ENCODE measurements at places on chromosomes 16 and 17. TPM values are rescaled to one million over a fixed set of nuclear protein-coding genes. Genes with fewer than 3 reads are reported as not detected.

The CDRT15L2 gene
- total RNA-seq = not detected

The SLC16A6 gene
- 0.34 TPM for total RNA-seq

The HAS3 gene
- 1.7 TPM for total RNA-seq

The TMC6 gene
- total RNA-seq = 61.7 TPM

The SEPTIN1 gene
- total RNA-seq = 0.48 TPM

The EXOC3L1 gene
- 0.62 TPM for total RNA-seq

The SLC13A5 gene
- total RNA-seq = 13.2 TPM

- H3K27ac ChIP-seq = no peak overlapping the region
- peaks cover 20% of the 10 kb centered on the region for H3K4me1 ChIP-seq
- no peak for DNase-seq
- H3K27me3 ChIP-seq = no peaks in the 10 kb centered on the region
- H3K36me3 ChIP-seq = peaks cover 3% of the 10 kb centered on the region
Observed at GRCh38 chr17:78678222-78678557, 101.0 kb upstream of the DNAH17 start.

GRCh38 chr17:40034426-40035161 is 19.4 kb downstream of the CSF3 start:
- H3K4me3 ChIP-seq = no peak overlapping the region
- no peak overlapping the region for H3K27ac ChIP-seq
- peaks cover 15% of the 10 kb centered on the region for H3K4me1 ChIP-seq
- no peak for DNase-seq
- H3K27me3 ChIP-seq = no peaks in the 10 kb centered on the region

DNA sequence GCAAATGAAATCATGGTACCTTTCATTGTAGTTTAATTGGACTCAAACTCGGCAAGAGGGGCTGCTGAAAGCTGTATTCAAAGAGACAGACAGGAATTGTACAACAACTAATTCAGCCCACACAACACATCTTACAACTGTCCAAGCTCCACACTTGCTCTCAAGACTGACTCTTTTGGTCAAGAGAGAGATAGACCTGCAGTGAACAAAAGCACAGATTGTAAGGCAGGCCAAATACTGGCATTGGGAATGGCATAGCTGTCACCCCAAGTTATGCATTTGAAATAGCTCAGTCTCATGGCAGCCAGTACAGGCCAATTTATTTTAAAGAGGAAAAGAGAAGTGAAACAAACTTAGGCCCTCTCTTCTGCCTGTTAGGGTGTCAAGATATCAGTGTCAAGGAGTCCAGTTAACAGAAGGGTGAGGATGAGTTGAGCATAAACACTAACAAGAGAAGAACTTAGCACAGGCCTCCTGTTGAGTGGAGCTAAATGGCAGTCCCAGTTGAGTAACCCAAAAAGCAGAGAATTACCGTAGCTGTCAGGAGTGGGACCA is 215.7 kb downstream of the IRX3 start:
- no peaks in the 10 kb centered on the region for H3K27me3 ChIP-seq
- DNase-seq = no peak
- no peaks in the 10 kb centered on the region for H3K36me3 ChIP-seq
- H3K27ac ChIP-seq = no peak overlapping the region
- H3K4me3 ChIP-seq = no peak overlapping the region
- no peaks in the 10 kb centered on the region for H3K4me1 ChIP-seq

DNA sequence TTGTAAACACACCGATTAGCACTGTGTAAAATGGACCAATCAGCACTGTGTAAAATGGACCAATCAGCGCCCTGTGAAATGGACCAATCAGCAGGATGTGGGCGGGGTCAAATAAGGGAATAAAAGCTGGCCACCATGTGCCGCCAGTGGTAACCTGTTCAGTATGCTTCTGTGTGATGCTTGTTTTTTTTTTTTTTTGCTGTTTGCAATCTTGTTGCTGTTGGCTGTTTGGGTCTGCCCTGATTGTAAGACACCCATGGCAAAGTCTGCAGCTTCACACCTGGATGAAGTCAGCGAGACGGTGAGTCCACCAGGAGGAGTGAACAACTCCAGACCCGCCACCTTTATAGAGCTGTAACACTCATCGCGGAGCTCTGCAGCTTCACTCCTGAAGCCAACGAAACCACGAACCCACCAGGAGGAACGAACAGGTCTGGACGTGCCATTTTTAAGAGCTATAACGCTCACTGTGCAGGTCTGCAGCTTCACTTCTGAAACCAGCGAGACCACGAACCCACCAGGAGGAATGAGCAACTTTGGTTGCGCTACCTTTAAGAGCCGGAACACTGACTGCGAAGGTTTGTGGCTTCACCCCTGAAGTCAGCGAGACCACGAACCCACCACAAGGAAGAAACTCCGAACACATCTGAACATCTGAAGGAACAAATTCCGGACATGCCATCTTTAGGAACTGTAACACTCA is 85.0 kb upstream of the MED9 start:
- no peaks in the 10 kb centered on the region for H3K36me3 ChIP-seq
- H3K4me3 ChIP-seq = no peak overlapping the region
- DNase-seq = peak; percentile 49
- H3K27me3 ChIP-seq = no peaks in the 10 kb centered on the region

DNA sequence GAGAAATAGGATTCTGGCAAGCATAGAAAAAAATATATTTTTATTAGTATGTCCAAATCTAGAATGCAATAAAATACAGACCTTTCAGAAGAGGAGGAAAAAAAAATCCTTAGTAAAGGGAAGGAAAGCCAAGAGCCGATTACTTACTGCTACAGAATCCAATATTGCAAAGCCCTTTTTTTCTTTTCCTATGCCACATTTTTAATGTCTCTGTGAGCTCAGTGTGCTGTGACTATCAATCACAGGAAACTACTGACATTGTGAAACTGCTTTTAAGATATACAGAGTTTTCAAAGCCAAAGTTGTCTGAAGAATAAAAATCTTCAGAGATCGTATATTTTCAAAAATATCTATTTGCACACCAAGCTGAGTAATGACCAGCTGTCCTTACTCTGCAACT is 120.4 kb downstream of the CHD9NB start:
- no peak overlapping the region for H3K4me3 ChIP-seq
- H3K36me3 ChIP-seq = no peaks in the 10 kb centered on the region
- H3K27ac ChIP-seq = no peak overlapping the region
- no peak for DNase-seq
- H3K4me1 ChIP-seq = no peaks in the 10 kb centered on the region

GRCh38 chr17:30950669-30951399 is 20.0 kb upstream of the RNF135 start:
- H3K4me1 ChIP-seq = no peaks in the 10 kb centered on the region
- no peak overlapping the region for H3K27ac ChIP-seq
- H3K36me3 ChIP-seq = no peaks in the 10 kb centered on the region
- DNase-seq = peak; percentile 44
- no peak overlapping the region for H3K4me3 ChIP-seq
- no peaks in the 10 kb centered on the region for H3K27me3 ChIP-seq

- no peaks in the 10 kb centered on the region for H3K4me1 ChIP-seq
- DNase-seq = no peak
- H3K27me3 ChIP-seq = no peaks in the 10 kb centered on the region
Observed at GRCh38 chr16:59181821-59182420, 447.8 kb upstream of the GOT2 start.

DNA sequence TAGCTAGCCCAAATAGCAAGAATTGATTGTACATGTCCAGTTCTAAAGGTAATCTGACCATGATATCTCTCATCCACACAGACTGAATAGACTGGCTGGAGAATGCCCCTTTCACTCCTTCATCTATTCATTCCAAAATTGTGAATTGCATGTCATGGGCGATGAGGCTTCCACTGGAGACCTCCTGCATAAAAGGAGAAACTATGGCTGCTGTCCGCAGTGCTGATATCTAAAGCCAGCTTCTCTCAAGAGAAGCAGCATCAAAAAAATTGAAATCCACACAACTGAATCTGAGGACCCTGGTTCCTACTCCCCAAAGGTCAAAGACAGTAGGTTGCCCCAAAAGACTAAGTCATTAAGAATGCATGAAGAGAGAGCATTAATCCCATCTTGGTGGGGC is 7.9 kb upstream of the SCNN1G start:
- H3K36me3 ChIP-seq = no peaks in the 10 kb centered on the region
- H3K4me3 ChIP-seq = no peak overlapping the region
- DNase-seq = no peak

GRCh38 chr17:57444682-57445450 is 188.5 kb downstream of the MSI2 start:
- no peak overlapping the region for H3K4me3 ChIP-seq
- H3K27ac ChIP-seq = peak overlapping the region; percentile 45
- H3K4me1 ChIP-seq = peaks cover 66% of the 10 kb centered on the region
- no peaks in the 10 kb centered on the region for H3K36me3 ChIP-seq
